ENCODE measurements at places on chromosomes 13 and 19.

GRCh38 chr19:36051236-36051635, 2.8 kb downstream of the THAP8 start:
- DNase-seq, result no peak

GRCh38 chr13:35470671-35471661, 5.5 kb downstream of the MAB21L1 start:
- DNase-seq, result peak; percentile 37

DNA sequence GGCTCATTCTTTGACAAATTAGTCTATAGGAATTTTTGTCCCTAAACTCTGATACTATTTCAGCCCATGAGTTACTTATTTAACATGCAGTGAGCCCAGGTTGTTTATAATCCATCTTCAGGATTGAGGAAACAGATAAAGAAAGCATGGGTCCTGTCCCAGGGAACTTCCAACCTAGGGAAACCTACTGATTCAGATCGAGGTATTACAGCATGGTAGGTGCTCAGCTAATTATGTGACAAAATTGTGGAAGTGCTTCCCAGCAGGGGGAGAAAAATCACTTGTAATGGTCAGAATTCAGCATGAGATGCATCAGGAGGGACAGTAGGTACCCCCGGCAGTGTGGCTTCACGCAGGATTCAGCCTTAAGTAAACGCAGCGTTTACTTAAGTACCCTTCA, 171.3 kb downstream of the NUFIP1 start:
- DNase-seq, result no peak

GRCh38 chr13:44969551-44970484, 19.5 kb downstream of the NUFIP1 start:
- DNase-seq, result peak; percentile 61

- DNase-seq, result no peak
Observed at GRCh38 chr13:25067064-25067463, 28.9 kb upstream of the PABPC3 start.

- DNase-seq, result no peak
Observed at GRCh38 chr13:82477436-82477835, 1404.8 kb downstream of the SLITRK1 start.

DNA sequence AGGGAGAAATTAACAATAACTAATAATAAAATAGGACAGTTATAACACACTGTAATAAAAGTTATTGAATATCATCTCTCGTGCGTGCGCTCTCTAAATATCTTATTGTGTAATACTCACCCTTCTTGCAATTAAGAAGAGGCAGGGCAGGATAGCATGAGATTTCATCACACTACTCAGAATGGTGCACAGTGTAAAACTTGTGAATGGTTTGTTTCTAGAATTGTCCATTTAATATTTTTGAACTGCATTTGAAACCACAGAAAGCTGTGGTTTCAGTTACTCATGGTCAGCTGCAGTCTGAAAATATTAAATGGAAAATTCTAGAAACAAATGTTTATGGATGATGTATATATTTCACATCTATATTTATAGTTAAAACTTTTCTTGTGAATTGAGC, 161.1 kb downstream of the DCT start:
- DNase-seq, result no peak

DNA sequence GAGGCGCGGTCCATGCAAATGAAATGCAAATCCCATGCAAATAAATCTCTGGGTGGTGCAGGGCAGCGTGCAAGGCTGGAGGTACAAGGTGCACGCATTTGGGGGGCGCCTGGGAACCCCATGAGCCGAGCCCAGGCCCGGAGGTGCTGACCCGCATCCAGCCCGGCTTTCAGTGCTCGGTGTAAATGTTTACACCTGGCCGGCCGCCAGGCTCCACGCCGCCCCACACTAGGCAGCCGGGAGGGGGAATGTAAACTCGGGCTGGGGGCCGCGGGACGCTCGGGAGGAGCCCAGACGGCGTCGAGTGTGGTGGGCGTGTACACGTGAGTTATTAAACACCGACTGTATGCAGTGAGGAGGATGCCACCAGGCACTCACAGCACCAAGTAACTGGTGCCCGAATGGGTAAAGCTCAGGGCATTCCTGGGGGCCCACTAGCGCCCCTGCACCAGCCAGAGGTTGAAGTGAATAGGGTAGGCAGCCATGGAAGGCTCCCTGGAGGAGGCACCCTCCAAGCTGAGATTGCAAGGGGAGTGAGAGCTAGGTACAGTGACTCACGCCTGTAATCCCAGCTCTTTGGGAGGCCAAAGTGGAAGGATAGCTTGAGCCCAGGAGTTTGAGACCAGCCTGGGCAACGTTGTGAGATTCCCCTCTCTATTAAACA, 17.2 kb downstream of the FUT6 start:
- DNase-seq, result no peak

GRCh38 chr19:7288977-7289376, 5.2 kb downstream of the INSR start:
- no peak for DNase-seq

DNA sequence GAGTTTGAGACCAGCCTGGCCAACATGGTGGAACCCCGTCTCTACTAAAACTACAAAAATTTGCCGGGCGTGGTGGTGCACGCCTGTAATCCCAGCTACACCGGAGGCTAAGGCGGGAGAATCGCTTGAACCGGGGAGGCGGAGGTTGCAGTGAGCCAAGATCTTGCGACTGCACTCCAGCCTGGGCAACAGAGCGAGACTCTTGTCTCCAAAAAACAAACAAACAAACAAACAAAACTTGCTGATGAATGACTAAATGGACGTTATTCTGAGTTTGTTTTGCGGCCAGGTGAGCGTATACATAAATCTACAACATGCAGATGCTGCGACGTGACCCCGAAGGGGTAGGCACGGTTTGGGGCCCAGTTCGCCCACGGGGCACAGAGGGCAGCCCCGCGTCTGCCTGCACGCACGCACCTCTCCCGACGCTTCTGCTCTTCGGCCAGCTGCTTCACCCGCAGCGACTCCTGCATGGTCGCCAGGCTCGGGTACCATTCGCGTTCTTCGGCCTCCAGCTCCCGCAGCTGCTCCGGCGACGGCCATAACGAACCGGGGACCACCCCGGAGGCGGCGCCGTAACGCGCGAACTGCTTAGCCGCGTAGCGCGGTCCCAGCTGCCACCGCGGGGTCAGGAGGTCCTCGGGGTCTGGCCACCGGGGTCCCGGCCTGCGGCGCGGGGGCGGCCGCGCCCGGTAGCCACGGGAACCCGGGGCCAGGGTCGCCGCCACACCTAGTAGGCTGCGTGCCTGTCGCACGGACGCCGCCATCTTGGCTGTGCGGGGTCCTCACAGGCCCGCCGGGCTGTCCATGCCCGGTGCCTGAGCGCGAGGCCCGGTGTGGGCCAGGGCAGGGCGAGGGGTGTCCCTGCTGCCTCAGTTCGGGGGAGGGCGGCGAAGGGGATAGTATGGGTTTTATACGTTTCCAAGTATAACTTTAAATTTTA, at the start of gene GADD45GIP1:
TSS of gene GADD45GIP1 (minus strand) at position 778 of the 943 bp plus-strand sequence. CDS start at position 767, 11 bp downstream.
- peak; percentile 80 for DNase-seq

DNA sequence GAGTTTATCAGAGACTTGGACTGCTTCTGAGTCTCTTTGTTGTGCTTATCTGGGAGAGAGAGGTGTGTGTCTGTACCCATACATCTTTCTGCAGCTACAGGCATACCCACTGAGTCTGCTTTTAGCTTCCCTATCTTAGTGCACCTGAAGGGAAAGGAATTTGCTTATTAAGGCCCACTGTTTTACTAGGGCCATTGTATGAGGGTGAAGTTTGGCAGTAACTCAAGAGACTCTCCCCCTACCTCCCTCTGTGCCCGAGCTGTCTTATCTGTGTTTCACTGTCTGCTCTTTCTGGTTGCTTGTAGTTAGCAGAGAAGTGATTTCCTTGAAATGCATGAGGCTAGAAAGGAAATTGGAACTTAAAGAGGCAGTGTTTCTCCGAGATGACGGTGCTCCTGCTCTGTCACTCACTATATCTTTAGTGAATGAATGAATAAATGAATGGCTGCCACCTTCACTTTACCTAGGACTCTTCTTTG, 678 bp upstream of the CD33 start:
- DNase-seq, result no peak

DNA sequence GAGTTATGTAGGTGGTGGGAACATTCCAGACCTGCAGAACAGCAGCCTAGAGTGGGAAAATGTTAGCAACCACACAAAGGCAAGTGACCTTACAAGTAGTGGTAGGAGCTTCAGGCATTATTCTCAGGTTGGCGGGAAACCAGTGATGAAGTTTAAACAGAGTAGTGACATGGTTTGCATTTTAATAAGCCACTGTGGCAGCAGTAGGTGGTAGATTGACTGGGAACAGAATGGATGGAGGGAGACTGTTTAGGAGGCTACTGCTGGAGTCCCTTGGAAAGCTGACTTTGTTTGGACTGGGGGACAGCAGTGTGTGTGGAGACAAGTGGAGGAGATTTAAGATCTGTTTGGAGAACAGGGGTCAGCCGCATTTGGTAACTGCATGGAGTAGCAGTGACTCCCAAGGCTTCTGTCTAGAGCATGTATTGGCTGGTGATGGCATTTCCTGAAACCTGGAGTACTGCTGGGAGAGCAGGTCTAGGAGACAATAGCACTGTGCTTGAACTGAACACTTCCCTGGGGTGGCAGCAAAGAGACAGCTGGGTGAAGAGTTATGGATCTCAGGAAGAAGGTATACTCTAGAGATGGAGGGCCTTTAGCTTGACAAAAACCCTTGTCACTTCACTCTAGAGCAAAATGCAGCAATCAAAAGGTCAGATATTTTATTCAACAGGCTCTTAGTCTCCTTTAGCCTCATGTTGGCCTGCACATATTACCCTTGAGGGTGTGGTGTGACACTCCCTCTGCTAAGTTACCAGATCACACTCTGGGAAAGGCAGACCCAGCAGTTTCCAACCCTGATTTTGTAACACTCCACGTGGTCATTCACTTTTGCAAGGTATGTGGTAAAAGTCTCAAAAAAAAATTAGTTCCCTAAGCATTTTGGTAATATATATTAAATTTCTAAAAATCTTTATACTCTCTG, 70.3 kb downstream of the DHRS12 start:
- DNase-seq, result peak; percentile 17

- DNase-seq, result no peak
Observed at GRCh38 chr19:54310543-54310942, 2.4 kb downstream of the LILRA5 start.

GRCh38 chr19:20035935-20036334, 3.4 kb downstream of the ZNF682 start:
- DNase-seq, result no peak

GRCh38 chr13:114108894-114109293, 23.5 kb downstream of the RASA3 start:
- no peak for DNase-seq

DNA sequence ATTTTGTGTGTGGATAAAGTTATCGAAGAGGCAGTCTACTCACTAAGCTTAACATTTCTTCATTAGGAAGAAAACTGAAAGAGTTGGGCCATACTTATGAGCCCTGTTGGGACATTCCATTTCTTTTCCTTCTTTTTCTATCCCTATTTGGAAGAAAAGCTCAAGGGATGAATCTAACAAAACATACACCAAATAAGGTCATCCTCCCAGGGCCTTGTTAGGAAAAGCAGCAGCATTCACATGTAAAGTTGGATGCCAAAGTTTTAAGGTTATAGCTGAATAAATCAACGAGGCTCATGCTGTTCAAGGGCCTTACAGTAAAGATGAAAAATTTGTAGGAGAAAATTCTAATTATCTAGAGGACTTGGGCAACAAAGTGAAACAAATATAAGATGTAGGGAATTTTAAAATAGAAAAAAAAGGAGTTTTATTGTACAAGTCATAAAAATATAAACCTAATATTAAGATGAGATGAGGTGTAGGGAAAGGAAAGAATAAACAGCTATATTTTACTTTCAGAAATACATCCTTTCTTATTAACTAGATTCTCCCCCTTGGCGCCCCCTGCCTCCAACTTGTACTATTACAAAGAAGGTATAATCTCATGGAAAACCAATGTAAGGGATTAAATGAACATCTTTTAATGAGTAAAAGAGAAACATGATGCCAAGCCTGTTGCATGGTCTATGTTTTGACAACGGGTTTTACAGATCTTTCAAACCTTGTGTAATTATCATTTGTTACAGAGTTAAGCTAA, 160.4 kb downstream of the PCDH20 start:
- DNase-seq, result no peak

- DNase-seq, result no peak
Observed at GRCh38 chr19:41324231-41324702, 14.3 kb downstream of the CCDC97 start.

- DNase-seq, result no peak
Observed at GRCh38 chr19:55677572-55678028, 2.6 kb downstream of the EPN1 start.

DNA sequence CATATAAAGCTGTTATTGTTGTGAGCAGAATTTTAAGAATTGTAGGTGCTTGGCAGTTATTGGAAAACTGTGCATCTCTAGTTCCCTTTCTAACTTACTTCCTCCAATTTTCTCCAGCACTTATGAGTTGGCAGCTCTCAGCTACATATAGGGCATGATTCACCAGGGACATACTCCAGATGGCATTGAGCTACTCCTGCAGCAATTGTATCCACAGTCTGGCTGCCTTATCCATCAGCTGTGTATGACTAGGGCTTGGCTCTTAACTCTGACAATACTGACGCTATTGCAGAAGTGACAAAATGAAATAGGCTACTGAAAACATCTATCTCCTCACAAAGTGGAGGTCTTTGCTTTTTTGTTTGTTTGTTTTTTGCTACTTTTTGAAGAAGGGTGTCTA, 276.7 kb downstream of the POU4F1 start:
- DNase-seq, result no peak

GRCh38 chr19:18781885-18782527, 9.1 kb downstream of the COMP start:
- DNase-seq, result no peak

GRCh38 chr13:100447831-100448230, 140.8 kb downstream of the GGACT start:
- DNase-seq, result peak; percentile 13

DNA sequence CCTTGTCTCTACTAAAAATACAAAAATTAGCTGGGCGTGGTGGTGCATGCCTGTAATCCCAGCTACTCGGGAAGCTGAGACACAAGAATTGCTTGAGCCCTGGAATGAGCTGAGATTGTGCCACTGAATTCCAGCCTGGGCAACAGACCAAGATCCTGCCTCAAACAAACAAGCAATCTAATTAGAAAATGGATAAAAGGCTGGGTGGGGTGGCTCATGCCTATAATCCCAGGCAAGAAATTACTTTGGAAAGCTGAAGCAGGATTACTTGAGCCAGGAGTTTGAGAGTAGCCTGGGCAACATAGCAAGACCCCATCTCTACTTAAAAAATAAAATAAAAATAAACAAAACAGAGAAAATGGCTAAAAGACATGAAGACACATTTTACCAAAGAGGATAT, 77.0 kb downstream of the CAB39L start:
- peak; percentile 34 for DNase-seq

All from fibroblast of skin of right quadriceps (primary cell).